A549 (cell line): ENCODE measurements at places on chromosomes 7 and 10.
A peak's percentile ranks its signal among the peaks of the same experiment; 100 is the strongest.

GRCh38 chr10:94138391-94138790 is 144.7 kb downstream of the PLCE1 start:
- no peak for DNase-seq

DNA sequence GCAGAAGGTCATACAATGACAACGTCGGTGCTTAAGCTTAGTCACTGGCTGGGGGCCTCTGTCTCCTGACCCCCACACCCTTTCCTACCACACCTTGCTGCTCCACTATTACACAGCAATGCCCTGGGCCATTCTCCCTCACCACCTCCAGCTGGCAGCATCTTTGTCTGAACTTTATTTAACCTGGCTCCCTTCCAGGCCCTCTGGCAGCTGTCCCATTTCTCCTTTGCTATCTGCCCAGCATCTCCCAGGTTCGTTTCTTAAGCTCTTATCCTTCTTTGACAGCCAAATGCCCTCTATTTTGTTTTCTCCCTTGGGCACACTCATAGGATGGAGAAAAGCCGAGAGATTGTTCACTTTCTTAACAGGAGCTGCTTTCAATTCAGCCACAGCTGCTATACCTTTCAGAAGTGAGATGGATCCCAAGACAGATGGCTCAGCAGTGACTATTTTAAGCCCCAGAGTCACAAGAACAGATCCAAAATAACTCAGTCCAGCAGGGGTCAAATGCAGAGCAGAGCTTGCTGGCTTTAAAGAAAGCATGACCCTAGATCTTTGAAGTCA is 1277.1 kb upstream of the AUTS2 start:
- DNase-seq, result peak; percentile 77

DNA sequence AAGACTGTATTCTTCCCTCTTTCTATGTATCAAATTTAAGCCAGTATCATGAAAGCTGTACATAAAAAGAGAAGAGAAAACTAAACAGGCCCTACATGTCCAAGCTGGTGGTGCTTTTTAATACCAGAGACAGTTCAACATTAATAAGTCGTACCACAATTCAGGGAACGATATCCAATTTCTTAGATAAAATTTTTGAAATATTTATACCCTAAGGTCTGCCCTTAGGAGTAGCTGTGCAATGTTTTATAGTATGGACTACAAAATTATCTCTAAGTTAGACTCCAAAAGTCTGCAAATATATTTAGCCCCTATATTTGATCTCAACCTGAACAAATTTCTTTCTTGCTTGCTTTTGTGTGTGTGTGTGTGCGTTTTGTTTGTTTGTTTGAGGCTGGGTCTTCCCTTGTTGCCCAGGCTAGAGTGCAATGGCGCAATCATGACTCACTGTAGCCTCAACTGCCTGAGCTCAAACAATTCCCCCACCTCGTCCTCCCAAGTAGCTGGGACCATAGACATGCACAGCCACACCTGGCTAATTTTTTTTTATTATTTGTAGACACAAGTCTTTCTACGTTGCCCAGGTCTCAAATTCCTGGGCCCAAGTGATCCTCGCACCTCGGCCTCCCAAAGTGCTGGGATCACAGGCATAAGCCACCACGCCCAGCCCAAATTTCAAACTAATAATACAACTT is 13.2 kb downstream of the ARHGAP19 start:
- peak; percentile 81 for DNase-seq

DNA sequence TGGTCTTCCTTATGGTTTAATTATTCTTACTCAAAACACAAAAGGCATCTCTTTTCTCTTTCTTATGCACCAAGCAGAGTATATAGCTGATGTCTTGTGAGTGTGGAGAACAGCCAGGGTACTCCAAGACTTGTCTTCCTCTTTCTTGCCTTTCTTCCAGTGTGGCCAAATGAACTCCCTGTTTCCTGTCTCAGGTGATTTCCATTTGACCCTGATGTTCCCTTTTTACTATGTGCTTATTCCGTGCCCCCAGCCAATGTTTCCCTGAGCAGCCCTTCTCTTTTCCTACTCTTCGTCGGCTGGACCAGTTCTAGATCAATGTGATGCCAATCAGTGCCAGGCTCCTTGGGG is 12.6 kb downstream of the OR9A4 start:
- no peak for DNase-seq

DNA sequence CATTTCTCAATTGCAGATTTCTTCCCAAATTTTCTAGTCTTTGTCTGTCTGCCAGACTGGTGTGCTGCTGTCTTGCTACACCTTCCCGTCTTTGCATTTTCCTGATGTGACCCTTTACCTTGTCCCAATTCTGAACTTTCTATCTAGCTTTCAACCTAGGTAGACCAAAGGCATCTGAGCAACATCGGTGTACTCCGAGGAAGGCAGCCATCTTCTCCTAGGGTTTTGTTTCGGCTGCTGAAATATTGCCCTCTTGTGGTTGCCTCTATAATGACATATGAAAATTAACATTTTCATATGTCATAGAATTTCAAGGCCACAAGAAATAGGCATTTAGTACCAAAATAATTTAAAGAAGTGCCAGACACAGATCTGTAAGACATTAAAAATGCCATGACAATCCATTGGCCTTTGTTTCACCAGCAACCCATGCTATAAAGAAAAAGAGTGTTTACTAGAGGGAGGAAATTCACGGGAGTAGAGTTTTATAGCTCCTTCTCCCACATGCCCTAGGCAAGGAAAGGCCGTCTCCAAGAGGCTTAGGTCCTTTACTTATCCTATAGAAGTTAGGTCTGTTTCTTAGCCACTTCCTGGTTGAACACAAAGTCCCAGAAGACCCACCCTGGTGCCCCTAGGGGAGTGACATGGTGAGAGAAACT is 23.4 kb downstream of the OR9A2 start:
- DNase-seq, result peak; percentile 53

- peak; percentile 71 for DNase-seq
Measured at GRCh38 chr7:140230861-140231770, 54.3 kb upstream of the KDM7A start.

DNA sequence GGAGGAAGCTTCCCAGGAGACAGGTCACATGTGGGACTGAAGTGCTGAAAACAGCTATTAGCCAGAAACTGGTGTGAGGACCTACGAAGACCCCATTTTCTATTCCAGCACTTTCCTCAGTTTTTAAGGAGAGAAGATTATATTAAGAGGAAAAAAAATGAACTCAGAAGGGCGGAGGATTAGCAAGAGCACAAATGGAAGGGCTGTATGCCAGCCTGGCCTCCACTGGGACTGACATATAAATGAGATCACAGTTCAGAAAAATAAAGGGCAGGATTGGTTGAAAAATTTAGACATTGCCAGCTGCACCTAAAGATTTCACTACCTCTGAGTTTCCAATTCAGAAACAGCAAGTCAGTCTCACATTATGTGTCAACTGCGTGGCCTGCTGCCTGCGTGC is 53.0 kb downstream of the GSDME start:
- DNase-seq, result no peak
